Small intestine (tissue), 16 donors: ENCODE measurements at places on chromosomes 5 and 9. TPM values are rescaled to one million over a fixed set of nuclear protein-coding genes. Genes with fewer than 3 reads are reported as not detected.

Gene PDE8B
- polyA plus RNA-seq: 1.5 TPM

Gene SPINK5
- 0.66 TPM for polyA plus RNA-seq

Gene SPINK6
- polyA plus RNA-seq: not detected

- no peak for DNase-seq
Observed at GRCh38 chr5:7330256-7330655, 65.7 kb upstream of the ADCY2 start.

Gene NOTCH1
- 12.6 TPM for polyA plus RNA-seq

DNA sequence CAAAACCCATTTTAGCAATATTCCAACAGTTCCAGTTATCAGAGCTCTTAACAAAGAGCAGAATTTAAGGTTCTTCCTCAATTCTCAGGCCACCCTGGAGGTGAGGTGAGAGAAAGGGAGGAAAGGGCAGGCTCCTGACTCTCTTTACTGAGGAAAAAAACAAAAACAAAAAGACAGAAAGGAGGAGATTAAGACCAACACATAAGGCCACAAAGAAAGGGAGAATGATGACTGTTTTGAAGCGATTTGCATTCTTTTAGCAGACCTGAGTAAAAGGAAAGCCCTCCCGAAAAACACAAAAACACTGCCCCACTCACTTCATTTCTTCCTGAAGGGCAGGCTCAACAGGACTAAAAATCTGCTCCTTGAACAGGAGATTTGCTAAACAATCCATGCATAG is 300.5 kb downstream of the ARL15 start:
- DNase-seq: no peak
